ENCODE measurements at places on chromosomes 13 and 19.
A peak's percentile ranks its signal among the peaks of the same experiment; 100 is the strongest.

- no peak for DNase-seq
These were observed 2556.7 kb upstream of the PCDH20 start for GRCh38 chr13:63972328-63972727.

DNA sequence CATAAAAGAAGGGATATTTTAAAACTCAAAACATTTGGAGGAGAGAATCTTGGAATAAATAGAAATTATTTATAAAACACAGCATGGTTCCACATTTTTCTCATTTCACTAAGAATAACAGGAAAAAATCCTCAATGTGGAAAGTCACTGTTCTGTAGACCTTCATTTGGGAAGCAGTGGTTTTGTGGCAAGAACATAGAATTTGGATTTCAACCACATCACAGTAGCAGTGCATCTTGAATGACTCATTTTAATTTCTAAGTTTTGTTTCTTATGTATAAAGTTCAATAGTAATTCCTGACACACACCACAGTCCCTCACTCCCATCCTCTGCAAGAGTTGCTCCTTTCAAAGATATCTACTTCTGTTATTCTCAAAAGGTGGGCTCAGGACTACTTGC, 264.0 kb downstream of the ENOX1 start:
- no peak for DNase-seq

GRCh38 chr19:10555610-10555973, 10.2 kb downstream of the KRI1 start:
- no peak for DNase-seq

DNA sequence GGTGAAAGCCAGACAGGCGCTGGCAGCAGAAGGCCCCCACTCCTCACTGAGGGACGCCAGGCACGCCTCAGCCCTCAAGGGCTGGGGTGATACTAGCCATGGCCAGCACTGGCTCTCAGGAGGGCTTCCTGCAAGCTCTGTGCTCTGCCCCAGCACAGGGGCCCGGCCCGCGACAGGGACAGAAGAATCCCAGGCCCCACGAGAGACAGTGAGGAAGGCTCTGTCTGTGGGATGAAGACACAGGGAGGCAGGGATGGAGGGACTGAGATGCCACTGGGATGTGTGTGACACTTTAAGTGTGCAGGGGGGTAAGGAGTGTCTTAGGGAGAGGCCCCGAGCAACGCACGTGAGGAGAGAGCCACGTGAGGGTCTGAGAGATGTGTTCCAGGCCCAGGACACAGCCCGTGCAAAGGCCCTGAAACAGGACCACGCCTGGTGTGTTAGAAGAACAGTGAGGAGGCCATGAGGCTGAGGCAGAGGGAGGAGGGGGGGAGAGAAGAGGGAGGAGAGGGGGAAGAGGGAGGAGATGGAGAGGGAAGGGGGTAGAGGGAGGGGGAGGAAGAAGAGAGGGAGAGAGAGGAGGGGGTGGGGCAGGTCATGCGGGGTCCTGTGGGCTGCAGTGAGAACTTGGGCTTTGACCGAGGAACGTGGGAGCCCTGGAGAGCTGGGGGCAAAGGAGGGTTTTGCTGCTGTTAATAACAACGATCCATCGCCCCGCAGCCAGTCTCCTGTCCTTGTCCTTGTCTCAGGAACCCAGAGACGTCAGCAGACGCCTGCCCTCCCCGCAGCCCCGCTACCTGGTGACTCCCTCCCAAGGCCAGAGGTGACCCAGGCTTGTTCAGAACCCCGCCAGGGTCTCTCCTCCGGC, 7.2 kb downstream of the RPL36 start:
- DNase-seq = no peak

- no peak for DNase-seq
These were observed 29.0 kb downstream of the ZNF627 start for GRCh38 chr19:11626252-11626651.

DNA sequence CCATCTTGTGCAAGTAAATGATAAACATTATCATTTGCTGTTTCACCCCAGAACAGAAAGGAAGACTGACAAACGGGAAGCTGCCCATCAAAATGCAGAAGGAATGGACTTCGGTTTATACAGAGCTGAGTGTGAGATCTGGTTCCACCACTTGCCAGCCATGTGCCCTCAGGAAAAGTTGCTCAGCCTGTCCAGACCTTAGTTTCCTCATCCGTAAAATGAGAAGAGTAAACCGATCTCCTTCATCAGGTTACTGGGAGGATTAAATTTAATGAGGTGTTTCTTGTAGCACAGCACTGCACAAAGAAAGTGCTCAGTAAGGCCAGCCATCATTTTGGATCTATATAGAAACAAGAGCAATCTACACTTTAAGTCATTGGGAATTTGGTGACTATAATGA, 36.7 kb upstream of the SERP2 start:
- DNase-seq = no peak

GRCh38 chr19:40264314-40265054, 20.7 kb downstream of the AKT2 start:
- no peak for DNase-seq

DNA sequence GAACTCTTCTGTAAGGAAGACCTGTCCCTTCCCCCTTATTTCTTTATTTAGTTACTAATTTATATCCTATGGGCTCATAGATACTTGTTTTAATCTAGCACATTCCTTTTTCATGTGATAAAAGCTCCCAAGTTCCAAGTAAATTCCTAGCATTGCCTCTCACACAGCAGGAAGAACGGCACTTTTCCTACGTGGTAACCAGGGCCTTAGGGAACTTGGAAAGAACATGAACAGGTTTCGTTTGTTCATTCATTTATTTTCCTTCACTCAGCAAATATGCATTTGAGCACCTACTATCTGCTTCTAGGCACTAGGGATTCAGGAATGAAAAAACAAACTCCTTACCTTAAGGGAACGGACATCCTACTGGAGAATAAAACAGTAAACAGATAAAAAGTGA, 125.1 kb downstream of the SIPA1L3 start:
- no peak for DNase-seq

GRCh38 chr13:98440390-98441055, 136.4 kb downstream of the STK24 start:
- DNase-seq = no peak

GRCh38 chr19:16370641-16371391, 46.2 kb downstream of the KLF2 start:
- DNase-seq = no peak

DNA sequence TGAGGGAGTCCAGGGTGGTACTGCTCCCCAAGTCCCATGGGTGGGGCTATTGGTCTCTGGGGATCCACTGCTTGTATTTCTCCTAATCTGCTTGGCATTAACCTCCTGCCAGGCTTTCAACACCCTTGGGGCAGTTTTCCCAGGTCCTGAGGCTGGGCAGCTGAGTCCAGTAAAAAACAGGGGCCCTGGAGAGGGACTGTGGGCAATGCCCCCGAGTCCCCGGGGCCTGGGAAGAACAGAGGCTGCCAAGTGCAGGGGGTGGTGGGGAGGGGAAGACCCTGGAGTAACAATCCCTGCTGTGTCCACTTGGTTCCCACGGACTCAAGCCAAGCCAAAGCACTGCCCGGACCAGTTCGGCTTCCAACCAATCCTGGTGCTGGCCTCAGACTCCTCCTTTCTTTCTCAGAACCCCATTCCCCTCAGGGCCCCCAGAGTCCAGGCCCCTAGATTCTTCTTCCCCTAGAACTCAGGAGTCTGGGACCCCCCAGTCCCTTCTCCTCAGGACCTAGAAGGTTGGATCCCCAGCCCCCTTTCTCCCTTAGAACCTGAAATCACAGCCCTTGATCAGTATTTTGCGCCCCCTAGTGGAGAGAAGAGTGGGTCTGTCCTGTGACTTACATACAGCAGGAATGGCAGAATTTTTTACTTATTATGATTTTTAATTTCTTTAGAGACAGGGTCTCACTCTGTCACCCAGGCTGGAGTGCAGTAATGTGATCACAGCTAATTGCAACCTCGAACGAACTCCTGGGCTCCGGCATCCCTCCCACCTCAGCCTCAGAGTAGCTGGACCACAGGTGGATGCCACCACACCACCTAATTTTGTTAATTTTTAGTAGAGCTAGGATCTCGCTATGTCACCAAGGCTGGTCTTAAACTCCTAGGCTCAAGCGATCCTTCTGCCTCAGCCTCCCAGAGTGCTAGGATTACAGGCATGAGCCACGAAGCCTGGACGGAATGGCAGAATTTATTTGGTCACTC, 3.7 kb upstream of the CLPTM1 start:
- no peak for DNase-seq

- DNase-seq = no peak
These were observed 299.3 kb upstream of the ARGLU1 start for GRCh38 chr13:106867249-106867648.

DNA sequence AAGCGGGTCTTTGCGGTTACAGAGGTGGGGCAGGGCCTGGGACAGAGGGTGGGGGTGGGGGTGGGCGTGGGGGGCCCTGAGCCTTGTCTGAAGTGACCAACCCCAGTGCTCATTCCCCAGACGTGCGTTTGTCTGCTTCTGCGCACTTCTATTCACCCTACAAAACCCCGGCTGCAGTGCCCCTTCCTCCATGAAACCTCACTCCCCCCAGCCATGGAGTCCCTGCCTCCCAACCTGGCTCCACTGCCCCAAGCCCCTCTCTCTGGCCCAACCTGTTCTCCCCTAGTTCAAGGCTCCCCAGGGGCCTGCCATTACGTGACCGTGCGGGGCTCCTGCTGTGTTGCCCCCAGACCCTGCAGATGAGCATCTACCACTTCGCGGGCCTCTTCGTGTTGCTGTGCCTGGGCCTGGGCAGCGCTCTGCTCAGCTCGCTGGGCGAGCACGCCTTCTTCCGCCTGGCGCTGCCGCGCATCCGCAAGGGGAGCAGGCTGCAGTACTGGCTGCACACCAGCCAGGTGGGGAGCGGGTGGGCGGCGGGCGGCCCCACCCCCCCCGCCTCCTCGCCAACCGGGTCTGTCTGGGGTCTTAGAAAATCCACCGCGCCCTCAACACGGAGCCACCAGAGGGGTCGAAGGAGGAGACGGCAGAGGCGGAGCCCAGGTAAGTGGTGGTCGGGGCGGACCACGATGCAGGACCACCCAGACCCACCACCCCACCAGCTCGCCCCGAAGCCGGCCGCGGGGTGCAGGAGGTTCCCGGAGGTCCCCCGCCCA, 8.2 kb downstream of the GRIN3B start:
- no peak for DNase-seq

- peak; percentile 97 for DNase-seq
These were observed at the start of gene SIPA1L3 for GRCh38 chr19:37906869-37907734. TSS of gene SIPA1L3 (plus strand) at chr19:37907208. CDS start at chr19:38081566, 174,358 bp downstream.

- DNase-seq = no peak
These were observed 5.6 kb upstream of the EEF1AKMT1 start for GRCh38 chr13:20779405-20779804.

DNA sequence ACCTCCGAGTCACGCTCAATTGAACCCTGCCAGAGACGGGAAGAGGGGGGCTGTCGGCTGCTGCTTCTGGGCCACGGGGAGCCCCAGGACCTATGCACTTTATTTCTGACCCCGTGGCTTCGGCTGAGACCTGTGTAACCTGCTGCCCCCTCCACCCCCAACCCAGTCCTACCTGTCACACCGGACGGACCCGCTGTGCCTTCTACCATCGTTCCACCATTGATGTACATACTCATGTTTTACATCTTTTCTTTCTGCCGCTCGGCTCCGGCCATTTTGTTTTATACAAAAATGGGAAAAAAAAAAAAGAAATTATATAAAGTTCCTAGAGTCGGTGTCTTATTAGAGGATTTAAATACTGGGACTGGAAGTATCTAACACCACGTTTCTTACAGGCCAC, 11.7 kb downstream of the TRIP10 start:
- no peak for DNase-seq

- no peak for DNase-seq
These were observed 17.4 kb downstream of the LEUTX start for GRCh38 chr19:39796000-39796498.

GRCh38 chr13:44393391-44393790, 19.8 kb downstream of the SERP2 start:
- DNase-seq = no peak

DNA sequence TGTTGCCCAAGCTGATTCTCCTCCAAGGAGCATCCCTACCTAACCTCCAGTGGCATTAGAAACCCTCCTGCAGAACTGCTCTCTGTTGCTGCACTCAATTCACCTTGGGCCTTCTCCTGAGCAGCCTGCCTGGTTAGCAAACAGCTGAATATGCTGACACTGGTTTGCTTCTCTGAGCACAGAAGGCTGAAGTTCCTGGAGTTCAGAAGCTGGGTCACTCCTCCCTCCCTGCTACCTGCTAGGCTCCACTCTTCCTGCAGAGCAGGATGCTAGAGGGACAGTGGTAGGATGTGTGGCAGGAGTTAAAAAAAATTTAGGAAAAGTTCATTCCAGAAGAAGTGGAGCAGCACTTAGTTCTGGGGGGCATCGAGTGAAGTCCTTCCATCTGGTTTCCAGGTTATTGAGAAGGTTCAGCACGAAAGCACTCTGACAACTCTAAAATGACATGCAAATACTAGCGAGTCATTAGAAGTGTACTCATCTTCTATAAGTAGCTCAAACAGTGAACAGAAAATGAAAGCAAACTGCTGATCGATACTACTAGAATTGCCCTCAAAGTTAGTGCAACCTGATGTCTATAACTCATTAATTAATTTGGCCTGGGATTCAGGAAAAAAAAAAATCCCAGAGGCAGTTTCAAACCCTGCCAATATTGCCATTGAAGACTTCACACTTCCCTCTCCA, 293.7 kb downstream of the POU4F1 start:
- DNase-seq = no peak

DNA sequence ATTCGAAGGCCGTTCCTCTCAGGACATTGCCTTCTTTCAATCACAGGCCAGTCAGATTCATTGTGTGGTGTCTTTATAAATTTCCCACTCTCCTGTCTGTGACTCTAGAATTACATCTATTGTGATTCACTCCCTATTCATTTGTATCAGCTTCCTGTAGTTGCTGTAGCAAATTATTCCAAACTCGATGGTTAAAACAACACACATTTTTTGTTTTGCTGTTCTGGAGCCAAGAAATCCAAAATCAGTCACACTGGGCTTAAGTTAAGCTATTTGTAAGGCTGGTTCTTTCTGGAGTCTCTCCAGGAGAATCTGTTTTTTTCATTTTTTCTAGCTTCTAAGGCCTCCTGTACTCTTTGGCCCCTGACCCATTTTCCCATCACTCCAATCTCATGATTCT, 1487.0 kb upstream of the SLC10A2 start:
- no peak for DNase-seq

- peak; percentile 75 for DNase-seq
These were observed 4.9 kb upstream of the ZFP36 start for GRCh38 chr19:39401549-39402345.

GRCh38 chr19:16036397-16036925, 39.8 kb upstream of the TPM4 start:
- no peak for DNase-seq

DNA sequence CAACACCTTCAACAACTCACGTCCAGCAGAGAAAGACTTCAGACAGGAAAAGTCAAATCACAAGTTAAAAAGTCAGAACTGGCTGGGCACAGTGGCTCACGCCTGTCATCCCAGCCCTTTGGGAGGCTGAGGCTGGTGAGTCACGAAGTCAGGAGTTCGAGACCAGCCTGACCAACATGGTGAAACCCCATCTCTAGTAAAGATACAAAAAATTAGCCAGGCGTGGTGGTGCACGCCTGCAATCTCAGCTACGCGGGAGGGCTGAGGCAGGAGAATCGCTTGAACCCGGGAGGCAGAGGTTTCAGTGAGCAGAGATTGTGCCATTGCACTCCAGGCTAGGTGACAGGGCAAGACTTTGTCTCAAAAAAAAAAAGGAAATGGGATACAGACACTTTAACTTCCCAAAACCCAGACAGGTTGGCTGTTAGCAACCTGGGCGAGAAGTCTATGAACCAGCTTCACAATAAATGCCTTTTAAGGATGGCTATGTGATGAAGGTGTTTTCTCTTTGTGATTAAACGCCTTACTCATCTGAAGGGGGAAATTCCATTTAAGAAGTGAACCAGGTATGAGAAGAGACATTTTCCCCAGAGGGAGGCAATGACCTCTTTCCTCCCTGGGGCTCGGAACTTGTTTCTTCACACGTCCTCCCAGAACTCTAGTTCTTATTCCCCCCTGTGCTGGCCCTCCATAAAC, 80.4 kb downstream of the INSR start:
- peak; percentile 32 for DNase-seq

- DNase-seq = no peak
These were observed 189.5 kb upstream of the SLC10A2 start for GRCh38 chr13:103255587-103256301.
